ENCODE measurements at places on chromosomes 12 and 14.

GRCh38 chr12:6946033-6946919 lies 2.5 kb downstream of the C12orf57 start:
- peak; percentile 60 for DNase-seq

GRCh38 chr12:76555231-76555767 lies 4.3 kb downstream of the OSBPL8 start:
- peak; percentile 22 for DNase-seq

- DNase-seq = no peak
Observed at GRCh38 chr14:47606566-47606965, 68.8 kb downstream of the MDGA2 start.

GRCh38 chr14:77369285-77369684 lies 7.6 kb downstream of the TMED8 start:
- peak; percentile 26 for DNase-seq

GRCh38 chr12:1189163-1189562 lies 198.1 kb downstream of the ERC1 start:
- DNase-seq = no peak

DNA sequence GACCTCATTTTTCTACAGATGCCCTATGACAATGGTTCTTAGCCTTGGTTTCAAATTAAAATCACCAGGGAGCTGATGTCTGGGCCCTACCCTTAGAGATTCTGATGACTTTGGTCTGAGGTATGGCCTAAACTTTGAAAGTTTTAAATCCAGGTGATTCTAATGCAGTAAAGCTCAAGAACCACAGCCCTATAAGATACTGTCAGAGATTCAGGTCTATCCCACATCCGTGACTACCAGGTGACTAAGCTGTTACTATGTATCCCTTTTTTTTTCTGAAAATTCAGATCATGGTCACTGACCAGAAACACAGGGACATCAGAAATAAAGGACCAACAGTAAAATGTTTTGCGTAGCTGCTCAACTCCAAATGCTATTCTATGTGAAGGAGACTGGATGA lies 148.8 kb upstream of the BMP4 start:
- DNase-seq = no peak

DNA sequence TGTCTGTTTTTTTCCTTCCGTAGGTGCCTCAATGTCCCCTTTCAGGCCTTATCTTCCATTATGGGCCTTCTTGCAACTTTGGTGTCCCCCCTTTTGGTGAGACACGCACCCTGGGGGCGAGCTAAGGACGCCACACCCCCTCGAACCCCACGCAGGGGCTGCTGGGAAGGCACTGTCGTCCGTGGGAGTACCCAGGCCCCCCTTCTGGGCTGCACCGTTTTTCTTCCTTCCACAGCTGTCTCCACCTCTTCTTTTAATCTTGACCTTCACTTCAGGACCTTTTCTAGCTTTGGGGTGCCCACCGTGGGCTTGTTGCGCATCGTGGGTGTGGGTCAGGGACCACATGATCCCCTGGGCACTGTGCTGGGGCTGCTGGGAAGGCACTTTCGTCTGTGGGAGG lies 271.8 kb downstream of the ALG10 start:
- no peak for DNase-seq
